ENCODE measurements at places on chromosomes 6 and 20.

DNA sequence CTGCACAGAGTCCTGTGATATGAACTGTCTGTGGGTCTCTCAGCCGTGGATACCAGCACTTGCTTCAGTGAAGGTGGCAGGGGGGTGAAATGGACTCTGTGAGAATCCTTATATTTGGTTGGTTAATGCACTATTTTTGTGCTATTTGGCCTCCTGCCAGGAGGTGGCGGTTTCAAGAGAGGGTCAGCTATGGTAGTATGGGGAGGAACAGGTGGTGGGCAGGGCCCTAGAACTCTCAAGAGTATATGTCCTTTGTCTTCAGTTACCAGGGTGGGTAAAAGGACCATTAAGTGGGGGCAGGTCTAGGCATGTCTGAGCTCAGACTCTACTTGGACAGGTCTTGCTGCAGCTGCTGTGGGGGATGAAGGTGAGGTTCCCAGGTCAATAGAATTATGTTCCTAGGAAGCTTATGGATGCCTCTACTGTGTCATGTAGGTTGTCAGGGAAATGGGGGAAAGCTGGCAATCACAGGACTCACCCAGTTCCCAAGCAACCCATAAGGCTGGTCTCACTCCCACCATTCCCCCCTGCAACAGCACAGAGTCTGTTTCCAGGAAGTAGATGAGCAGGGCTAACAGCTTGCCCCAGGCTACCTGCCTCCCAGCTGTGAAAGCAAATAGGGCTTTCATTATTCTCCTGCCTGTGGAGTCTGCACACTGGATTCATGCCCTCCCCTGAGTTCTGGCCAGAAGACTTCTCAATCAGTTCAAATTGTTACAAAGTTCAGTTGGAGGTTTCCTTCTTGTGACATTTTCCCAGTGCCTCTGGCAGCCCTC is 56.8 kb upstream of the PHIP start:
- DNase-seq: no peak

DNA sequence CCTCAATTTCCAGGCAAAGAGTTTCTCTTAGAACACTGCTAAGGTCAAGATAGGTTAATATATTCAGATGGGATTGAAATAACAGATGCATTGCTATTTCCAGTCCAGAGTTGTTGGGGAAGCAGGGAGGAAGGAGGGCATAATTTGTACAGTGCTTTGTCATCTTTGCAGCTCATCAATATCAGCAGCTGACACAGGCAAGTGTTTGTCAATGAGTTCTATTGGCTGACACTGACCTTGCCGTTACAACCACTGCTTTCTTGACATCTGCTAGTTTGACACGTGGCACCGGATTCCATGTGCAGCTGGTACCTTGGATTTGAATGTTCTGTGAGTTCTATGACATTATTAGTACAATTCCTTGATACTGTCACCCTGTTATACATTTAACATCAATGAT is 28.0 kb upstream of the MLIP start:
- DNase-seq: no peak

GRCh38 chr6:128505603-128506002 is 14.8 kb downstream of the PTPRK start:
- no peak for DNase-seq

DNA sequence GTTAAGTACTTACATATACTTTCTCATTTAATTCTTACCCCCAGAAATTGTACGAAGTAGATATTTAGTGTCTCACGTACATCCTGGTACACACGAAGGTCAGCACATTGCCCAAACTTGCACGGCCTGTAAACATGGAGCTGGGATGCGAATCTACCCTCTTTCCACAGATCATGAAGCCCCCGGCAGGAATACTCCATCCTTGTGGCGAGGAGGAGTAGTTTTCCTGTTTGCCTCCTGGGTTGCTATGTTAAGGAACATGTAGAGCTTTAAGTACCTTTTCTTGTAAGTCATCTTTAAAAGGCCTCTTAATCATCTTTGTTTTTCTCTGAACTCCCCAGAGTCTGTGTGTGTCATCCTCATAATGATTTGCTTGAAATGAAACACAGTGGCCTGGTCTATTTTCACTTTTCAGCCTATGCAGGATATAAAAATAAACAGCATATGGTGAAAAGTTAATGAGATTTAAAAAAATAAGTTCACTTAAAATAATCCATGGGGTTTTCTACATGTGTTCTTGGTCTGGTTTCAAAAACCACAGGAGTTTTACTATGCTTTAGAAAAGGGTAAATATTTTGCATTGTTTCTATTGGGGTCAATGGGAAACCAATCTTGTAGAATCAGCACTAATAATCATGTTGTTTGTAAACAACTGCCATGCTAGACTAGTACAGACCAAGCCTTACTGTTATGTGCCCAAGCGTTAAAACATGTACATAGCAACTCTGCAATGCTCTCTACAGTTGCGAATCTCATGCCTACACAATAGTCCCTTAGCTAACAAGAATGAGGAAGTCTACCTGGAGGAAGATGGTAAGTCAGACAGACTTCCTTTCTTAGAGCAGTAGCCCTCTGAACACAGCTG is 9.3 kb upstream of the ARID1B start:
- DNase-seq: no peak

GRCh38 chr20:17648791-17649730 is 33.0 kb downstream of the RRBP1 start:
- DNase-seq: no peak

GRCh38 chr6:109083657-109084056 is 11.0 kb downstream of the SESN1 start:
- no peak for DNase-seq

GRCh38 chr20:62588458-62589149 is 53.7 kb upstream of the SLCO4A1 start:
- no peak for DNase-seq

DNA sequence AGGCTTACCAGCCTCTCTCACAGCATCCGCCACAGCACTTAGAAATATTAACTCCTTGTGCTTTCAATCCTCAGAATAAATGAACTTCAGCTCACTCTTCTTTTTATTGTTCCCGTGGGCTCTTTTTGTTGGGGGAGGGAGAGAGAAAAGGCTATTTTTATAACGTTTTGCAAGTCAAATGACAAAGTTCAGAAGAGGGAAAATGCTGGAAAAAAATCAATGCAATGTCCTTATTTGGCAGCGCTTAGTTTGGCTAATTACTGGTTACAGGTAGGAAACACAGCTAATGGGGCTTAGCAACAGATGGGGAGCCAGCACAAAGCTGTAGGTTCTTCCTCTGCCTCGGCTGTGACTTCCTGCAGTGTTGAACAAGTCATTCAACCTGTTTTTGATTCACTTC is 1067.0 kb upstream of the MAP3K7 start:
- no peak for DNase-seq

DNA sequence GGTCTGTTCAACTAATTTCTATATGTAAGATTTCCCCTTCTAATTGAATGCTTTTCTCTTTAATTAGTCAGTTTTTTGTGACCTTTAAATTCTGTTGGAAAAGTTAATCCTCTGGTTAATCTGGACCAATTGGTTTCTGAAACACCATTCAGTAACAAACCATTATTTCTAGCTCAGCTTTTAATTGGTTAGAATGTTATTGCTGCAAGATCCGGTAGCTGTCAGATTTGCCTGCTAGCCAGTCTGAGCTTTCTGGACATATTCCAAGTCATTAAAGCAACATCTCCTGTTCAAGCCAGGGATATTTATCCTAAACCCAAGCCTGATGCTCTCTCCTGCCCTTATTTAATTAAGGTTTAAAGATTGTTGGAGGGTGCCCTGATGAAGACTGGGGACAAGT is 55.1 kb upstream of the FBXL4 start:
- no peak for DNase-seq

- DNase-seq: no peak
Observed at GRCh38 chr20:21129861-21130260, 4.0 kb downstream of the KIZ start.

DNA sequence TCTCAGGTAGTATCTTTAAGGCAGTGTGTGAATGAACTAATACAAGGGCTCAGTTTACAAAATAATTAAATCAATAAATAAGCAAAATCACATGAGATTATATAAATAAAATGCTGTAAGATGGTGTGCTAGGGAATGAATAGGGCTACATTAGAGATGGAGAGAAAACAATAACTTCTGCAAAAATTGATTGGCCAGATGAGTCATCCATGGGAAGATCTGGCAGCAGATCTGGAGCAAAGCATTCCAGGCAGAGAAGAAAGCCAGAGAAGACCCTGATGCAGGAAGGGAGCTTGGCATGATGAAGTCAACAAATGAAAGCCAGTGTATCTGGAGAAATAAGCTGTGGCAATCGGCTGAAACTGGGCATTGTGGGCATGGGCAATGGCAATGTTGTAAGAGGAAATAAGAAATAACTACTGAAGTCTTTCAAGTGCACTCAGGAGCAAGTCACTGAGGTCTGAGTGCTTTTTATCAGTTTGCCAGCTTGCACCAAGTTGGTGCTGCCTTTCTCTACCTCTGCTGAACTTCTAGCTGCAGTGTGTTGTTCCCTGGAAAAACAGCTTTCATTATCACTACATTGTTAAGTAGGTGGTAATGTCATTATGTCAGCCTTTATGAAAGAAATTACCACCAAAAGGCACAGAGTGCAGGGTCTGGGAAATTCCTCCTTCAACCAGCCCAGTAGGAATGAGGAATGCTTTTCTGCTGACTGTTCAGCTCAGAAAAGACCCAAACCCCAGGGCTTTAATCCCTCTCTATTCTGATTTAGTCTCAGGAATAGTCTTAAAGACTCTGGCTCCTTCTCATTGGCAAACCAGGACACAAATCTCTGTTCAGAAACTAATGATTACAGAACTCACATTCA is 231.6 kb downstream of the HTR1B start:
- no peak for DNase-seq

DNA sequence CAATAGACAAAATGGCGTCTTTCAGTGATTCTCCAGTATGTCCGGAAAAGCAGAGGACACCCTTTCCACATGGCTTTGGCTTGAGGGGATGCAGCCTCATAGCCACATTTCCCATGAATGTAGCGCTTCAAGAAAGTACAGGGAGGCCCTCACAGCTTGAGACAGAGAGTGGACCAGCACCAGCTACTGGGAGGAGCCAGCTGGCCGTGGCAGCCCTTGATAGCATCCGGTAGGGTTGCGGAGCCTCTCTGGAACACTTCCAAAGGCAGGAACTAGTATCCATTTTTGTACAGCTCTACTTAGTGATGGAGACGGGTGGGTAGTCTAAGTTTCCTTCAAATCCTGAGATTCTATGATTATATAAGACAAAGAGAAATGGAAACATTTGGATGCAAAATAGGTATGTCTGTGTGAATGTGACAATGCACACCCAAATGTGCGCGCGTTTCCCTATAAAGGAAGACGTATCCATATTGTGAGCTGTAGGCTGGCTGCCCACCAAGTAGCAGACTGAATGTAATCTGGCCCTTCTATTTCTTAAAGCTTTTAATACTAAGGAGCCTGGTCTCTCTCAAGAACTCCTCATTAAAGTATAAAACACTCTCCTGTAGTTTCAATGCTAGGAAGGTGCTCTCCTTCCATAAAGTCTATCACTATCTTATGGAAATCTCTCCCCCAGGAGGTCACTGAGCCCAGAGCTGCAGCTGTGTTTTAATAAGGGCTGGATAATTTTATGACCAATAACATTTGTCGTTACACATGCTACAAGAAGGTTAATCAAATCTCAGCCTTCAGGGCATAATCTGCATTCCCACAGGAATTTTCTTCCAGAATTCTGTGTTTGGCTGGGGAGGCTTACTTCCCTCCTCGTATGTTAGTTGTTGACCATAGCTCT is 74.0 kb downstream of the SOBP start:
- no peak for DNase-seq

DNA sequence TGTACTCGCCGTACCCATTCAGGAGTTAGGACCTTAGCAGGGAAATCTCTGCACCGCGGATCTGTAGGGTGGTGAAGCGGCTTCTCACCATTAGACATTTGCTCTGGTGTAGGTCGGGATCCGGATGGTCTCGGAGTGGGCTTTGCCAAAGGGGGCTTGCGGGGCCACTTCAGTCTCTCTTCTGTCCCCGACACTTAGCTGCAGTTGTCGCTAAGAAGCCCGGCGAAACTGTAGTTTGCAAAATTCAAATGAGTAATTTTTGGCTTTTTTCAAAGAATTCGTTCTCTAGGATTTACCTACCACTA is 433 bp downstream of the QRSL1 start:
- DNase-seq: no peak

All from NCI-H187 treated with DMSO at 0.1 percent for 48 hours (cell line).